GM13976 (cell line): ENCODE measurements at places on chromosomes 2 and 18.
A peak's percentile ranks its signal among the peaks of the same experiment; 100 is the strongest.

GRCh38 chr2:127572841-127573240 is 37.4 kb downstream of the MYO7B start:
- no peak for DNase-seq

- DNase-seq: peak; percentile 64
Observed at GRCh38 chr2:85750587-85751575, 2.9 kb upstream of the ATOH8 start.

DNA sequence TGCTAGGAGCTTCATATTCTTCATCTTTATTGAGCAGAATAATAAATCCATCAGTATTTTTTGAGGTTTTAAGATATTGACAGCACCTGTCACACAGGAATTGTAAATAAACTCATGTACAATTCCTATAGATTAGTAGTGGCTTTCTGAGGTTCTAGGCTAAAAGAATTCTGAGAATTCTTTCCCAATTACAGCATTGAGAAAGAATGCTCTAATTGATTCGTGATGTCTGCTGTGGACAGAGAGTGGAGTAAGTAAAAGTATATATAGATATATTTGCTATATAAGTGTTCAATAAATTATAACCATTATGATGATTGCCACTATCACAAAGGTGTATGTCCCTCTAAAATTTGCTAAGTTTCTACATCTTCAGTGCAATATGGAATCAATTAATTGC is 186.5 kb upstream of the NRP2 start:
- DNase-seq: no peak

DNA sequence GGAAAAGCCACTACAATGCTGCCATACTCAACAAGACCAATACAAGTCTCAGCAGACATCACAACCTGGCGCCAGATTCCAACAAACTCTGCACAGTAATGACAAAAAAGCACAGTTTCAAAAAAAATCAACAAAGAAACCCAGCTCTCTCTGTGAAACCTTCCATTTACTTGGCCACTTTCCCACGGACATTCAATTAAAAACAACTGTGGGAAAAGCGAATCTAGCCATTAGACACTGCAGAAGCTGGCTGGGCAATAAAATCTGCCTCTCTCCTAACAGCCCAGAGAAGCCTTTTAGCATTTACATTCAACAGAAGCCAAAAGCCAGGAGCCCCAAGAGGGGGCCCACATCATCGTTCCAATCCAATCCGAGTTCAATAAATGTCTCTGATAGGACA is 128.9 kb downstream of the HDAC4 start:
- no peak for DNase-seq

- no peak for DNase-seq
Observed at GRCh38 chr2:127576433-127577207, 41.1 kb downstream of the MYO7B start.

DNA sequence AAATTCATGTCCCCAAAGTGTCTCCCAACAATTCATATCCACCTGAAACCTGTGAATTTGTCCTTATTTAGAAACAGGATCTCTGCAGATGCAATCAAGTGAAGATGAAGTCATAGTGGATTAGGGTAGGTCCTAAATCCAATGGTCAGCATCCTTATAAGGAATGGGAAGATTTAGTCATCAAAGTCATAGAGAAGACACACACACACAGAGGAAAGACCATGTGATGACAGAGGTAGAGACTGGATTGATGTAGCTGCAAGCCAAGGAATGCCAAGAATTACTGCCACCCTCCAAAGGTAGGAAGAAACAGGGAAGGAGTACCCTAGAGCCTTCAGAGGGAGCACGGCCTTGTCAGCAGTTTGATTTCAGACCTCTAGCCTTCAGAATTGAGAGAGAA is 17.7 kb downstream of the ADD2 start:
- no peak for DNase-seq

DNA sequence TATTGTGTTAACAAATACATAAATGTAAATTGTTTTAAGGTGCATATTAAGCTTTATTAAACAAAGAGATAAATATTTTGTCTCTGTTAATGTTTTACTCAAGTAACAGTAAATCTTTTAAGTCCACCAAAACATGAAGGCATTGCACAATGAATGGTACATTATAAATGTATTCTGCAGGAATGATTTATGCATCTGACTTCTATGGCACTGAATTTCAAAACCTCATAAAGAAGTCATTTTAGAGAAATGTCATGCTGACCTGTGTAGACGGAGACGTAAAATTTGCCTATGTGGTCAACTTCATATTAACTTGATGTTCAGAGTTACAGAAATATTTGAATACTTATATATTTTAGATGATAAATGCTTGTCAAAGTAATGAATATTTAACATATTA is 194.7 kb downstream of the BABAM2 start:
- DNase-seq: no peak

- DNase-seq: peak; percentile 77
Observed at GRCh38 chr2:24164416-24164973, 10.4 kb upstream of the FAM228A start.

GRCh38 chr2:218187296-218188015 is 20.7 kb upstream of the CXCR1 start:
- no peak for DNase-seq

- no peak for DNase-seq
Observed at GRCh38 chr18:46042571-46043123, 29.4 kb downstream of the PSTPIP2 start.

DNA sequence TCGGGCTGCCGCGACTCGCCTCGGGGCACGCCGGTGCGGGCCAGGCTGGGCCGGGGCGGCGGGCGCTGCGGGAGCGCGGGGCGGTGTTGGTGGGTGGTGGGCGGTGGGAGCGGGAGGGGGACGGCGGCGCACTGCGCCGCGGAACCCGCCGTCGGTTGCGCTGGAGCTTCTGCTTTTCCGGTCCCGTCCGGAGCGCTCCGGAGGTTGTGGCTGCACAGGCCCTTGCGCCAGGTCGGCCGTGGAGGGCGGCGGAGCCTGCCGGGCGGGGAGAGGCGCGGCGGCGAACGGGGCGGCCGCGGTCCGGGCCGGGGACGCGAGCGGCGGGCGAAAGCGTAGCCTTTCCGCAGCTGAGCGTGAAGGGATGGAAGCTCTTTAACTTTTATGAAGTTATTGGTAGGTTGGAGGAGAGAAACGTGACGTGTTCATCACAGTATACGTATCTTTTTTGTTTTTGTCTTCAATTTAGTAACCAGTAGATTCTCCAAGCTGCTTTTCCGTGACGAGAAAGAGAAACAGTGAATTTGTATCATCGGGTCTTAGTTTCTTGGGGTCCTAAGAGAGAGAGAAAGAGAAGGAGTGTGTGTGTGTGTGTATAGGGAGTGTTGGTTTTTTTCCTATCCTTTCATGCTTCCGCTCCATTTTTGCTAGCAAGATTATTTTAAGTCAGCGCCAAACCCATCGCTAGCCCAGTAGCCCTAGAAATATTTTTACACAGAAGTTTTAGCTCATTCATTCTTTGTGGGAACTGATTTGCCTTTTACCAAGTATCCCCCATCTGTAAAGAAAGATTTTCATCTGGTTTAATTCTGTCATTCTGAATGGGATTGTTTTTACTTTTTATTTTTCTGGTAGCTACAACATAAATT is 535 bp downstream of the ATG4B start:
- peak; percentile 73 for DNase-seq

DNA sequence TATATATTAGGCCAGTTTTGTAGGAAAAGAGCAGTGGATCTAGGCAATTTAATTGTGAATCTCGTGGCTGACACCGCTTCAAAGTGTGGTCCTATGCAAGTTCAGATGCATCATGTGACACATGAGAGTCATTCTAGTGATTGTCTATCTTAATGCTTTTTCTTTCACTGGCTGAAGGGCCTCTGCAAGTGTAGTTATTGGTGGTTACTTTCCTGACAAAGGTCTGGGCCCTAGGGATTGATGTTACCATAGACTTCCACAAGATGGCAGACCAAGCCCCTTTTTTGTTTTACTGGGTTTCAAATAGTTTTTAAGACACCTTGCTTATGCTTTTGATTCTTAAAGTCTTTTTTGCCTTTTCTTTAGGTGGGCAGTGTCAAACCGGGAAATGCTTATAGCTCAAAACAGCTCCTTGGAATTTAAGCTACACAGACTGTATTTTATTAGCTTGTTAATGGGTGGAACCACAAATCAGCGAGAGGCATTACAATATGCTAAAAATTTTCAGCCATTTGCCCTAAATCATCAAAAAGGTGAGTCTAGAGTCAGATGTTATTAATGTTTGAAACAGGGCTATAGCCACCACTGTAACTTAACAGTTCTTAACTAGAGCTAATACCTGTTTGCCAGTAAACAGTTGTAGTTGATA is 25.9 kb downstream of the CD8A start:
- DNase-seq: peak; percentile 61

- DNase-seq: no peak
Observed at GRCh38 chr2:101718993-101719571, 21.6 kb downstream of the MAP4K4 start.

DNA sequence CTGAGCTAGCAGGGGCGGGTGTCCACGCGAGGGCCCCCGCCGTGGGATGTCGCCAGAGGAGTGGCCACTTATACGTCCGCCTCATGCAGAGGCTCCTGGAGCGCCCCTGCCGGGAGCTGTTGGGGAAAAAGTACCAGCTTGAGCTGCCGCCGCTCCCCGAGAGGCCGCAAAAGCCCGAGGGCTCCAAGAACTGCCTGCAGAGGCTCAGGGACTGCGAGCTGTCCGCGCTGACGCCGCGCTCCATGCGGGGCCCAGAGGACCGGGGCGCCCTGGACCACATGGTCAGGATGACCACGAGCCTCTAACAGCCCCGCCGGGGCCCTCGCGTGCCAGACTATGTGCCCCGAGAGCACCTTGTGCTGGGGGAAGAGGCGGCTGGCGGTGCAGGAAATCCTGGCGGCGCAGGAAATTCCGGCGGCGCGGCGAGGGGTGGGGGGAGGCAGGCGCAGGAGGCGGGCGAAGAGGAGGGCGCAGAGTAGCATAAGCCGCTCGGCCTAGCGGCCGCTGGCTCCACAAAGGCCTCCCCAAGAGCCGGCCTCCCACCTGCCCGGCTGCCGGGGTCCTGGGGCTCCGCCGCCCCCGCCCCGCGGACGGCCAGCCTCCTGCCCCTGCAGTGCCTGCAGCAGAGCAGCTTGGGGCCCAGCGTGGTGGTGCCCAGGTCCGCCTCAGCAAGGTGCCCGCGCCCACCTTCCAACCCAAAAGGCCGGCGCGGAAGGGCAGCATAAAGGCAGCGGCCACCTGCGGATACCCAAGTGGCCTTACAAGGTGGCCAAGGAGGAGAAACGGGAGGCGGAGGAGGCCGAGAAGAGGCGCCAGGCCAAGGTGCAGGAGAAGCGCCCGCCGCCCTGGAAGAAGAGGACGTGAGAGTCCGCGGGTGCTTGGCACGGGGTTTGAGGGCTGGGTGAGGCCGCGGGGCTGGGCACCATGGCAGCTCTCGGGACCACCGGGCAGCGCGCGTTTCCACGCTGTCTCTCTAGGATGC is 42.1 kb upstream of the TRIM43B start:
- DNase-seq: peak; percentile 79

DNA sequence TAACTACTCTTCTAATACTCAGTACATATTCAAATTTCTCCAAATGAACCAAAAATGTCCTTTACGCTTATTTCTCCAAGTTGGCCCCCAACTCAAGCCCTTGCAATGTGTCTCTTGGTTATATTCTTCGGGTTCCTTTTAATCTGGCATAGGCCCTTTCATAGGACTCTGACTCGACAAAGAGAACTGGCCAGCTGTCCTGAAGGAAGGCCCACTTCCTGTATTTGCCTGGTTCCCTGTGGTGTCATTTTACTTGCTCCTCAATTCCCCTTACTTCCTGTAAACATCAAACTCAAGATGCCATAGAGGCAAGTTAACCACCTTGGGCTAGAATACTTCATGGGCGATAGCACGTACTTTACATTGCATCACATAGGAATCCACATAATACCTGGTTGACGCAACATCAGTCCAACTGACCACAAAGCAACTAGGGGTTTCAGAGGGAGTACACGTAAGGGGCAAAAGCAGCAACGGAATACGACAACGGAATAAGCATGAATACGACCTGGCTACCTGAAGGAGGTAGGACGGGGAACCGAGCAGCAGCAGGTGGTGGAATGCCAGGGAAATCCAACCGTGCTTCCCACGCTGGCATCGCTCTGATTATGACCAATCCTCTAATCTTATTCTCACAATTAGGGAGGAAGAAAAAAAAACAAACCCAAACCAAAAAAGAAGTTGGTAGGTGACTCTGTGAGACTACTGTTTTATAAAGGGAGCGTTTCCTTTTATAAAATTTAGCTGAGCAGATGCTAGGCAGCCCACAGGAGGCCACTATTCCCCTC is 823 bp upstream of the GORASP2 start:
- no peak for DNase-seq

- no peak for DNase-seq
Observed at GRCh38 chr18:7617738-7618422, 50.8 kb downstream of the PTPRM start.

GRCh38 chr2:229137066-229137465 is 134.0 kb downstream of the PID1 start:
- no peak for DNase-seq

DNA sequence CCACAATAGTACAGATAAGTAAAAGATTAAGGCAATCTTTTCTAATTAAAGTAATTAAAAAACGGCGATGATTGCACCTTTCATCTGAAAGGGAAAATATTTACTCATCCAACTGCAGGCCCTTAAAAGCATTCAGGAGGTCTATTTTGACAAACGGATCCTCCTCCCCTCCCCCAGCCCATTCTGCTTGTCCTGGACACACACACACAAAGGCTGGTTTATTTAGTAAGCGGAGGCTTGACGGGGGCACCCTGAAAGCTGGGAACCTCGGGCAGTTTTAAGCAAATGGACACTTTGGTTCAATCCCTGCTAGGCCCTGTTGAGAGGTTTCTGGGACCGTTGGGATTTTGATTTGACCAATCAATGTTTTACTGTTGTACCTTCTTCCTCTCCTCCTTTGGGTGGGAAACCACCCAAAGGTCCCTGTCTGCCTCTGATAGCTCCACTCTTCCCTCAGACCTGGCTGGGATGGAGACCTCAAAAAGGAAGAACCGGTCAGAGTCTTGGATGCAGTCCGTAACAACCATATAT is 135.8 kb upstream of the HAAO start:
- no peak for DNase-seq

GRCh38 chr2:100146657-100146960 is 4.2 kb upstream of the AFF3 start:
- no peak for DNase-seq

GRCh38 chr2:83528767-83529166 is 930.3 kb downstream of the SUCLG1 start:
- no peak for DNase-seq

GRCh38 chr2:134193006-134193405 is 60.9 kb upstream of the MGAT5 start:
- DNase-seq: no peak

- no peak for DNase-seq
Observed at GRCh38 chr2:159913900-159914299, 115.9 kb upstream of the CD302 start.
